ENCODE measurements at places on chromosomes 1 and 21. TPM values are rescaled to one million over a fixed set of nuclear protein-coding genes. Genes with fewer than 3 reads are reported as not detected.

FBXO28 gene
- 31.9 TPM for total RNA-seq

C8A gene
- total RNA-seq, result not detected

SH3D21 gene
- total RNA-seq, result 8.5 TPM

SRSF10 gene
- 77.8 TPM for total RNA-seq

ADORA1 gene
- 0.38 TPM for total RNA-seq

LCE1D gene
- not detected for total RNA-seq

BEND5 gene
- total RNA-seq, result under 0.01 TPM

BSDC1 gene
- 46.6 TPM for total RNA-seq

NBPF20 gene
- total RNA-seq, result 2.3 TPM

ACTA1 gene
- not detected for total RNA-seq

OR6N1 gene
- not detected for total RNA-seq

INSRR gene
- not detected for total RNA-seq

All from regular cardiac myocyte (primary cell).